ENCODE measurements at places on chromosomes 6 and 20.

DNA sequence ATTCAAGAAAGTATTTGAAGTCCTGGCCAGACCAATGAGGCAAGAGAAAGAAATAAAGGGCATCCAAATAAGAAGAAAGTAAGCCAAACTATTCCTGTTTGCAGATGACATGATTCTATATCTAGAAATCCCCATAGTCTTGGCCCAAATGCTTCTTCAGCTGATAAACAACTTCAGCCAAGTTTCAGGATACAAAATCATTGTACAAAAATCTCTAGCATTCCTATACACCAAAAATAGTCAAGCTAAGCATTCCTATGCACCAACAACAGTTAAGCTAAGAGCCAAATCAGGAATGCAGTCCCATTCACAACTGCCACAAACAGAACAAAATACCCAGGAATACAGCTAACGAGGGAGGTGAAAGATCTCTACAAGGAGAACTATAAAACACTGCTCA is 60.1 kb upstream of the PHIP start:
- DNase-seq, result no peak

DNA sequence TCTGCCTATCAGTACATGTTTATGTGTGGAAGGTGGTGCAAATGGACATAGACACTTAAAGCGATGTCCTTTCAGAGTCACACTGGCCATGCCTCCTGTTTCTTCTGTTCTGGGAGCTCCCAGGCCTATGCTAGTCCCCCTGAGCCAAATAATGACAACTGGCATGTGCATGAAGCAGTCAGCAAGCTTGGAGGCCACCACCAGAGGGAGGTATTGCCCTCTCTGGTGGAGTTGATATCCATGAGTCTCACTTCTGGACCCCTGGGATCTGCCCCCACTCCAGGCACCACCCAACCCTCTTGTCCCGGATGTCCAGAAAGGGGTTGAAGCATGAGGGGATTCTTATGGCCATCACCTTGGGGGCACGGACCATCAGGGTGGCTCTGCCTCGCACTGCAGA is 172.2 kb downstream of the AIG1 start:
- DNase-seq, result no peak

DNA sequence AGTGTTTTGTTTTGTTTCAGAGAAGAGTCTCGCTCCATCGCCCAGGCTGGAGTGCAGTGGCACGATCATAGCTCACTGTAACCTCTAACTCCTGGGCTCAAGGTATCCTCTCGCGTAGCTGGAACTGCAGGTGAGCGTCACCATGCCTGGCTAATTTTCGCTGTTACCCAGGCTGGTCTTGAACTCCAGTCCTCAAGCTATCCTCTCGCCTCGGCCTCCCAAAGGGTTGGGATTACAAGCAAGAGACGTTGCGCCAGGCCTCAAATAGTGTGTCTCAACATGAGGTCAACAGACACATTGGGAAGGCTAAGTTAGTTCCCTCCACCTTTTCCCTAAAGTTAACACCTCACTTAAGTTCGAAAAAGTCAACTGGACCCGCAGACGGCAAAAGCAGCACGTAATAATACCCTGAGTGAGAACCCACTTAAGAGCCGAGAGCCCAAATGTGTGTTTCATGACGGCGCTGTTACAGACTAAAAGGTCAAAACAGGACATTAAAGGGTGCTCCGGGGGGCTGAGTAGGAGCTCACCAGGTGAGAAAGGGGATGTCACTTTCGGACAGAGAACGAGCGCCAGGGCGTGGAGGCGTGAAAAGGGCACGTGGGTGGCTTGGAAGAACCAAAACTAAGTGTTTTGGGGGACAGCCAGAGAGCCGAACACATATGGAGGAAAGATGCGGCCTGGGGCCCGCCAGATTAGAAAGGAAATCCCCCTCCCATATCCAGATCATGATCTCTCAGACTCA is 499 bp downstream of the TTI1 start:
- DNase-seq, result no peak

GRCh38 chr6:159450815-159451465 is 242.1 kb downstream of the SOD2 start:
- DNase-seq, result no peak

Data from activated CD4-positive, alpha-beta T cell treated with anti-CD3 and anti-CD28 coated beads, Interleukin-2, amount 50 U/mL, for 24 hours (primary cell).